ENCODE measurements at places on chromosomes 5 and 9.

DNA sequence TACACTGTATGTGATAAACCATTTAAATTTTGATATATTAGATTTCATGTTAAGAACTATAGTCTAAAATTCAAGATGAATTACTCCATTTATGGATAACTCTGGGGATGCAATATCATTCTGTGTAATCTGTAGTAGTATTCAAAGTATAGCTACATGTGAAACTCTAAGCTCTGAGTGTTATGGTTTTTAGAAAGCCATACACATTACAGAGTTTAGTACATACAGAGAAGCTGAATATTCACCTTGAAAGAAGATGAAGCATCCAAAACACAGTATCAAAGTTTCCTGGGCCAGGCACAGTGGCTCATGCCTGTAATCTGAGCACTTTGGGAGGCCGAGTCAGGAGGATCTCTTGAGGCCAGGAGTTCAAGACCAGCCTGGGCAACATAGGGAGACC is 25.0 kb downstream of the ABHD17B start:
- no peak for DNase-seq

GRCh38 chr5:126438267-126438666 is 15.1 kb downstream of the GRAMD2B start:
- no peak for DNase-seq

DNA sequence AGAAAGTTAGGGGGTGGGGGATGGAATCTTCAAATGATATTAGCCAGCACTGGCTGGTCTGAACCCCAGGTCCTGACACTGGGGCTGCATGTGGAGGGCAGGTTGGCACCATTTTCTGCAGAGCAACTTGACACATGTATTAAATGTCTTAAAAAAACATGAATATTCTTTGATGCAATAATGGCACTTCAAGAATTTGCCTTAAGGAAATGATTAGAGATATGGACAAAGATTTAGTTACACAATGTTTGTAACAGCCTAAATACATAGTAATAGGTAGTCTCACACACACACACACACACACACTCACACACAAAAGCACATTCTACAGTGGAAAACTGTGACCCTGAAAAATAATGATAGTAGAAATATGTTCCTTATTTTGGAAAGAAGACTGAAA is 3.6 kb downstream of the SVEP1 start:
- DNase-seq = no peak

DNA sequence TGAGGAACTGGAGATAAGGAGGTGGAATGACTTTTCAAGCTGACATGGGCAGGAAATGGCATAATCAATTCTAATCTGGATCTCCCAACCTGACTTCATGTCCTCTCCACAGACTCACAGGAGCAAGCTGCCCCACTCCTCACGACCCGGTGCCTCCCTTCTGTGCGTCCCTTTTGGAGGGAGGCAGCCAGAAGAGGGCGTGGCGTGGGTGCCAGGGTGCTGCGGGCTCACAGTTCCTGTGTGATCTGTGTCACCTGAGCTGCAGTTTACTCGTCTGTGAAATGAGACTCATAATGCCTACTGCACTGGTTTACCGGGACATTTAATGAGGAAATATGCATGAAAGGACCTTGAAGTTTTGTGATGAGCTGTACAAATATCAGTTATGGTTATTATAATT is 207.4 kb downstream of the DAB2IP start:
- no peak for DNase-seq

- no peak for DNase-seq
Measured at GRCh38 chr5:139669662-139670368, 21.7 kb downstream of the CXXC5 start.

DNA sequence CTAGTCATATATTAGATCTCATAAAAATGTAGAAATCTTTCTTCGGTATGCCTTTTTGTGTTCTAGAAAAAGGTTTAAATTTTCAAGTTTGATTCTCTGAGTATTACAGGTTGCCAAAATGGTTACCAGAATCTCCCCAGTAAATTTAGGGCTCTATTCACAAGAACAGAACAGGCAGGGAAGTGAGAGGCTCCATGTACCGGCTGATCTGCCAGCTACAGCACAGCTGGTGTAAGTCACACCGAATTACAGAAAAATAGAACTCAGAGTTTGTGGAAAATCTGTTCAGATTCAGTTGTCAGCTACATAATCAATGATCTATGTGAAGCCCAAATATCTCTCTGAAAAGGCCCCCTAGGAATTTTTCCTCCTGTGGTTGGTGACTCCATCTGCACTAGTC is 10.5 kb downstream of the FAM81B start:
- DNase-seq = no peak

Measured in astrocyte (in vitro differentiated cells and primary cell).